Activated CD8-positive, alpha-beta T cell treated with anti-CD3 and anti-CD28 coated beads, Interleukin-2, amount 10 ng/mL, durations not matched to agents 7 days and 5 days (primary cell): ENCODE measurements at places on chromosomes 2 and 18.
A peak's percentile ranks its signal among the peaks of the same experiment; 100 is the strongest.

DNA sequence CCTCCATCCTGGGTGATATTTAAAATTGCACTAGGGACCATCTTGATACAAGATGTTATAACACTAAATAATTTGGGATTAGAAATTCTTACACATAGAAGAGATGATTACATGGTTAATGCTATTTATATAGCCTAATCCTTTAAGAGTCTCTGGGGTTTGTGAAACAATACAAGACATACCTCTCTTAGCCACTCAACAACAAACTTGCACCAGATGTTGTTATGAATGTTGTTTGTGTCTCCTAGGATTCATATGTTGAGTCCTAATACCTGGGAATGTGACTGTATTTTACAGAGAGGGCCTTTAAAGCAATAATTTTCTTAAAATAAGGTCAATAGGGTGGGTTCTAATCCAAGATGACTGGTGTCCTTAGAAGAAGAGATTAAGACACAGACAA is 678.3 kb downstream of the NYAP2 start:
- no peak for DNase-seq

DNA sequence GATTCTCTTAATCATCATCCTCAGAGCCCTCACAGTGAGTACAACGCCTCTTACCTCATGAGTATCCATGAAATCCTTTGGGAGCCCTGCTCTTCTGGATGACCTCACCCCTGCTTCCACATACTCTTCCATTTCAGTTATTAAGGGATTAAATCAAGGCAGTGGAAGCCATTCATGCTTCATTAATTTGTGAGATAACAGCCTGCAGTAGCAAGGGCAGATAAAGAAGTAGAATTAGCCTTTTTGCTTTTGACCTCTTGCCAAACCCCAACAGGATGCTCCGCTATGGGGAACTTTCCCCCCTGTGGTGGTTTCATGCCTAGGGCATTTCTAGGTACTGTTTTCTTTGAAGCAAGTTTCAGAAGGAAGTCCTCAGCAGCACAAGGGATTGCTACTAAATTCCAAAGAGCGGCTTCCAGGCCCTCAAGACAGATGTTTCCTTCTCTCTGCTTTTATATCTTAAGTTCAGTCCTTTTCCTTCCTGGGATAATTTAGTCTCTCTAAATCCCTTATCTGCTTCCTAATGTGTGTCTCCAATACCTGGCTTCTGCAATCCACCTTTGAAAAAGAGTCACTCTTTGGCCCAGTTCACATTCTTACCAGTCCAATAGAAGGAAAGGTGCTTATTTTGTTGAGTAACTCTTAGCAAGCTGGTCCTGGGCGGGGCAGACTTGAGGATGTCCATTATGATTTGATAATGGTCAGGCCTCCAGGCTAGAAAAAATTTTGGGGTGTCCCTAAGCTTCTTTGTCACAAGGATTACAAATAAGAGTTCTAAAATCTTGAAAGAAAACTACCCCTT is 76.9 kb downstream of the MYO1B start:
- peak; percentile 52 for DNase-seq

GRCh38 chr2:67772216-67773170 is 290.3 kb downstream of the C1D start:
- no peak for DNase-seq

GRCh38 chr18:10015941-10016819 is 102.4 kb downstream of the VAPA start:
- DNase-seq, result no peak

- DNase-seq, result no peak
Observed at GRCh38 chr2:219416938-219417337, 1.2 kb upstream of the DES start.

DNA sequence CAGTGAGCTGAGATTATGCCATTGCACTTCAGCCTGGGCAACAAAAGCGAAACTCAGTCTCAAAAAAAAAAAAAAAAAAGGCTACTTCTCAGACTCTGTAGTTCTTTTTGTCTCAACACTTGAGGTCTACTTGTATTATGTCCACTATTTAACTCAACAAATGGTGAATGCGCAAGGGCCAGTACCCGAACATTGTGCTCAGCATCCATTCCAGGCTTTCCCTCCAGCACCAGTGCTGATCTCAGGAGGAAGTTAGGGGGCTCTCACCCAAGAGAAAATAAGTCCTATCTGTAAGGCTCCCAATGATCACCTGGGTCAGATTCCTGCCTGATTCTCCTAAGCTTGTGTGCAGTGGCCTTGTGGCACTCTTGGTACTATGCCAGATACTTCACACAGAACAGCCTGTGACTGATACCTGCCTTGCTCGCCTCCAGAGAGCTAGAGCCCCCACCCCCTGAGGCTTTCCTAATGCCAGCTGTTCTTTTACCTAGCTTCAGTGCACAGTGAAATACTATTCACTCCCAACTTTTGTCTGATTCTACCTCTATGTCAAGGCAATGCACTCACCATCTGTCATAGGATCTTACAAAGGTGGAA is 74.9 kb downstream of the INO80D start:
- no peak for DNase-seq

DNA sequence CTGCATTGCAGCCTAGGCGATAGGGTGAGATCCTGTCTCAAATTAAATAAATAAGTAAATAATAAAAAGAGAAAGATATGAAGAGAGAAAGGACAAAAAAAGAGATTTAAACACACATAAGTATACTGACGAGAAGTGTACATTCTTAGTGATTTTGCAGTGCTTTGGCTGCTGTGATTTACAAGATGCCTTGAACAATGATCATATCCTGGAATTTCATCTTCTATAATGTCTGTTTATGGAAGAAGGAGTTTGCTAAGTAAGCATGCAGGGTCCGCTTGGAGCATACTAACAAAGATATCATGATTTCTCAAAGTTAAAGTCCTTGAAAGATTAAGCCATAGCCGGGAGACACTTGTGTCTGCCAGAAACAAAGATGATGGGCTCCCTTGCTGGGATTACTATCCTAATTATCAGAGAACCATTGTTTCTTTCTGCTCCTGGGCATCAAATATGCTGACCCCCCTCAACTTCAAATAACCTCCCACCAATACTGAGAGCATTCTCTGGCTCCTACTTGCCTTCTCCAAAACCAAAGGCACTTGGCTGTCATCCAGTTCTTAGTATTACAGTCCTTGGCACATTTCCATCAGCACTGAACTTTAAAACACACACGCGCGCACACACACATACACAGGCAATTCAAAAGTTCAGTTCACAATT is 47.5 kb upstream of the STAM2 start:
- DNase-seq, result no peak

DNA sequence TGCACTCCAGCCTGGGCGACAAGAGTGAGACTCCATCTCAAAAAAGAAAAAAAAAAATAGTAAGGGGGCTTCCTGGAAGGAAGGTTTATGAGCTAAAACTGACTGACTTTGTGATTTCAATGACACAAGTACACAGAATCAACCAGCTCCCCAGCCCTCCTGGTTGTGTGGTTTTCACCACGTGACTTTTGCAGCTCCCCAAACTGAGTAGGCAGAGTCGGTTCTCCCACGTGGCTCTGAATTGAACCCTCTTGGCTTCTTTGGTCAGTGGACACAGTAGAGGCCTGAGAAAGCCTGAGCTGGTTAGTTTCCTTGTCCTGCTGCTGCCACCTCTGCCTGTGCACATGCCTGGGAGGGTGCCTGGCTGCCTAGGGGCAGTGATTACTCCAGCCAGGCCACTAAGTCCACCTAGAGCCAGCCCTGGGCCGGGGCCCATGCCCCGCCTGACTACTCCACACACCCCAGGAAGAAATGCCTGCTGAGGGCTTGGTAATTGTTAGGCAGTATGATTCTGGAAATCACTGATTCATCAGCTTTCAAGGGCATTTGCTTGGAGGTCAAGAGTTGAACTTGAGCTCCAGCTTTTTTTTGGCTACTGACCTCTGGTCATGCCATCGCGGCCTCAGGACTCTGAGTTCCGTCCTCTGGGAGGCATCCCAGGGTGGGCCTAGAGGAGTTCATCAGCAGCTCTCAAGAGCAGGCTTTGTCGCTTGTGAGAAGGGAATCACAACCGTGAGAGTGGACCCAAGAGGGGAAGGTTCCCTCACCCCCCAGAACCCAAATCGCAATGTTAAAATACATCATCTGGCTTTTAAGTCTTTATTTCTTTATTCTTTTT is 431.9 kb upstream of the HS6ST1 start:
- no peak for DNase-seq

GRCh38 chr2:72993933-72994280 is 76.6 kb downstream of the EMX1 start:
- DNase-seq, result no peak

DNA sequence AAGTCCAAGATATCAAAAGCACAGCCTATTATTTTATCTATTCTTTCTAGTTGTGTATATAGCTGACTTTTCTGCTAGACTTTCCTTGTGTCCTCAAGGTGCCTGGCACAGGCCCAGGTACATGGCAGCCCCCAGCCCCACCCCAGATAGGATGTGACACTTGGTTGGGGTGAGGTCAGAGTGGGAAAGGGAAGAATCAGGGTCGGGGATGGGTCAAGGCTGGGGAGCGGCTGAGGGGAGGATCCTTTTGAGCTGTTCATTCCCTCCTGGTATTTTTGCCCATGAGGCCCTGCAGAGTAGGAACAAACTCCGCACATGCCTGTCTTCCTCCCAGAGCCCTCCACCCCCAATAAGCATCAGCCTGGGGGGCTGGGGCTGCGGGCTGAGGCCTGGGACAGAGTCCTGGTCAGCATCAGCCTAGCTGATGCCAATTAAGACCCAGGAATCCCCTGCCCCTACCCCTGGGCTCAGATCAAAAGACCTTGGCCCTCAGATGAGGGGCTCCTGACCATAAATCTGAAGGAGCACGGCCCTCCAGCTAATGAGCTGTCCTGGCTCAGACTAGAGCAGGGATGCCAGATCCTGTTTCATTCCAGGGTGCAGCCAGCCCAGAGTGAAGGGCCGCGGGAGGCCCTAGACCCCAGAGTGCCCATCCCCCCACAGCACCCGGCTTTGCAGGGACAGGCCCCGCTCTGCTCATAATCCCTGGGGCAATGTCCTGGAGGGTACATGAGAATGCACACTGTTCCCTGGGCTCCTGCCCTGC is 85.3 kb downstream of the SDC1 start:
- no peak for DNase-seq

- no peak for DNase-seq
Observed at GRCh38 chr2:74597410-74597809, 42.9 kb downstream of the DOK1 start.

- no peak for DNase-seq
Observed at GRCh38 chr2:105896765-105897163, 152.1 kb downstream of the NCK2 start.

- no peak for DNase-seq
Observed at GRCh38 chr2:197998702-197999101, 194.3 kb downstream of the PLCL1 start.

GRCh38 chr2:8806885-8807704 is 30.3 kb downstream of the KIDINS220 start:
- DNase-seq, result no peak
